ENCODE measurements at places on chromosomes 3 and 15.

GRCh38 chr3:36543276-36543997 is 163.1 kb downstream of the STAC start:
- no peak for DNase-seq

GRCh38 chr15:71080166-71080565 is 35.1 kb upstream of the THSD4 start:
- DNase-seq: no peak

GRCh38 chr15:79592126-79592525 is 160.0 kb downstream of the MINAR1 start:
- no peak for DNase-seq

DNA sequence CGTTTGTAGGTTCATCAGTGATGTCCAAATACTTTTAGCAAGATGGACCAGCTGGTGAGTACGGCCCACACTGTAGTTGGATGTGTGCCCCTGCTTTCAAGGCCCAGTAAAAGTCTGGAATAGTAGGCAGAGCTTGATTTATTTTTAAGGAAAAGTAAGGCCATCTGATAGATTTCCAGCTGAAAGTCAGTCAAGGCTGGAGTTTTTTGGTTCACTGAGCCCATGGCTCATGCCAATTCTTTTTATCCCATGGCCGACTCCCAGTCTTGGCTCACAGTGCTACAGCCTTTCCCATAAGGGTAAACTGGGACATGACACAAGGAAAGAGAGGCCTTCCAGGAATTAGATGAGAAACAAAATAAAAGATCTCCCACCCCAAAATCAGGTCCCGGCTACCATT is 13.5 kb downstream of the CCDC80 start:
- DNase-seq: no peak

DNA sequence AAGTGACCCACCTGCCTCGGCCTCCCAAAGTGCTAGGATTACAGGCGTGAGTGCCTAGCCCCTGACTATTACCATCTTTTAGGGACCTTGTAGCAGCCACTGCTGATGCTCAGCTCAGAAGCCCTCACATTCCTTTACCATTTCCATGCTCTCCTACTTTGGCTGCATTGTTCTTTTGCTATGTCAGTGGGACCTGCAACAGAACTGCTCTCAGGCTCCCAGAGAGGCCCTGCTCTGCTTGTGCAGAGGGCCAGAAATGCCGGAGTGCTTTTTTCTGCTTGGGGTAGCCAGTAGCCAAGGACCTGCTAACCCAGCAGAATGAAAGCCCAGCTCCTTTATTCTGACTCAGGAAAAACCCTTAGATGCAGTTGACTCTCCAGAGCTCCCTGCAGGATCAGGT is 18.3 kb upstream of the PROK2 start:
- no peak for DNase-seq

DNA sequence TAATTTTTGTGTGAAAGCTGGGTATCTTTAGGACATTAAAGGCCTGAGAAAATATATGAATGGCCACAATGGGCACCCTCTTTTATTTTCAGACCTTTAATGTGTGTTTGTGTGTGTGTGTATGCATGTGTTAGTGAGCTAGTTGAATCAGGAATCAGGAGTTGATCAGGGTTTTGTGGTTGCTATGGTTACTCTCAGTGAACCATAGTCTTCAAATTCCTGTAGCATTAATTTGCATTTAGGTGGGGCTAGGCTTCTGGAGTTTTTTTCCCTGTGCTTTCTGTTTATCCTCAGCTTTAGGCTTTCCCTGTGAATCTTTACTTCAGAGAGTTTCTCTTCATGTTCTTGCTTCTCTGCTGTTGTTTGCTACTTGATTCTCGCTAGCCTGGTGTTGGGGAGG is 122.0 kb upstream of the ONECUT1 start:
- no peak for DNase-seq

GRCh38 chr3:114374433-114374990 is 80.7 kb downstream of the TIGIT start:
- no peak for DNase-seq

DNA sequence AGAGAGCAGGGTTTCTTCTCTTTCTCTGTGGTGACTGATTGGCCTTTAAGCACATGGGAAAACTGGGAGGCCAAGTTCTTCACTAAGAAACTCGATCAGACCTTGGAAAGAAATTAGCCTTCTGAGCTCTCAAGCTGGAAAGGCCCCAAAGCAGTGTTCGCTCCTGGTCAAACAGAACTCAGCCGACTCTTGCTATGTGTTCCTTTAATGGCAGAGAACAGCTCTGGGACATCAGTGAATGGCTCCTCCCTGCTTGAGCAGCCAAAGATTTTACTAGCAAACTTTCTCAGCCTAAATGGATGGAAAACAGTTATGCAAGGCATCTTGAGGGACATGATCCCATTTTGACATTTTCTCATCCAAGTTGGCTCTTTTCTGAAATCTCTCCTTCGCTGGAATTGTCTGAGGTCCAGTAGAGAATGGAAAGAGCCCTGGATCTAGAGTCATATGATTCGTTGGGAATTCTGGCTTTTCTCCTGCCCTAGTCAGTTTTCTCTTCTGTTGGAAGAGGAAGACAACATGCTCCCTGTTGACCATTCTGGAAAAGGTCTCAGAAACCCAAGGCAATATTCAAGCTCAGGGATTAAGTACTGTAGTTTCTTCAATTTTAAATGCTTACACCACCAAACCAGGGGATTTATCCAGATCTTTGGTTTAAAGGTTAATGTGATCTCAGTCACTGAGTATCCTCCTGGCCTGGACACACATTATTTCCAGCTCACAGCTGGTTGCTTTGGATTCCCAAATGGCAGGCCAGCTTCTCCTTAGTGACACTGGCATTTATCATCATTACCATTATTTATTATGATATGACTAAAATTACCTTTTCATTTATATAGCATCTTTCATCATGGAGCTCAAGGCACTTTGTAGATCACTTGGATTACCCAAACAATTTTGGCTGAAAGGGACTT is 319.6 kb downstream of the AGBL1 start:
- no peak for DNase-seq

DNA sequence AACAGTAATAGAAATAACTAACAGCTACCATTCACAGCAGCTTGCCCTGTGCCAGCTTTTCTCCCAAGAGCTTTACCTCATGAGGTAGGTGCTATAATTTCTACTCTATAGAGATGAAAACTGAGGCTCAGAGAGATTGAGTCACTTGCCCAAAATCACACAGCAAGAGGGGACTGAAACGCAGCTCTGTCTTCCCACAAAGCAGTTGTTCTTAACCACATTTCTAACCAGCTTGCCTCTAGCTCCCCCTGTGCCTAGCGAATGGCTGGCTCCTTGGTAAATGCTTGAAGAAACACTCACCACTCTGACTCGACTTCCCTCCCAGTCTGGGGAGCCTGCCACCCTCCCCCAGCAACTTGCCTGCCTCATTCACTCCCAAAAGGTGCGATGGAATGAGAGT is 15.6 kb upstream of the TMEM40 start:
- DNase-seq: no peak

DNA sequence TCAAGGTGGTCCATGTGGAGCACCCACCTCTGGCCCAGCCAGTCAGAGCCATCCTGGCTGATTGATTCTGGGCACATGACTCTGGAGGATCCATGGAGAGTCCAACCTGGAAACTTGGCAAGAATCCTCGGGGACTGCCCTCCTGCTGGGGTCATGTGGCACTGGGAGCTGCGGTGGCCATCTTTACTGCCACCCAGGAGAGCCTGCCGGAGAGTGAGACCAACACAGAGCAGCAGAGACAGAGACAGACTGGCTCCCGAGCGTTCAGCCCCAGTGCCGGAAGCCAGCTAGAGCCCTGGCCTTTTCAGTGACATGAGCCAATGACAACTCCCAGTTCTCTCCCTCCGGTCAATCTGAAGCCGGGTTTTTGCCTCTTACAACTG is 11.5 kb upstream of the GATA2 start:
- DNase-seq: no peak

DNA sequence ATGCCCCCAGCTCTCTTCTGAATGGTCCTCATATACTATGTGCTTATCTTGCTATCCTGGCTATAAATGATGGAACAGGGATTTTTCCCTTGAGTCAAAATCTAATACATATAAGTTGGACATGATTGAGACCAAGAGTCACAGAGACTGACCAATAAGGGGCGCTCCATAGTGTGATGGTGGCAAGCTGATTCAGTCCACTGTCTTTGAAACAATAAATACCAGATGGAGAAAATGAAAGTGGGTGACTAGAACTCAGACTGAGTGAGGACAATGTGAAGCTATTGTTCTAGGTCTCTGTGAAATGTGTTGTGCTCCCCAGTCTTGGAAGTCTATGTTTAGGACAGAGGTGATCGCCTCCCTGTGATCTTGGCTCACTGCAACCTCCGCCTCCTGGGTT is 10.6 kb upstream of the FSTL1 start:
- no peak for DNase-seq

DNA sequence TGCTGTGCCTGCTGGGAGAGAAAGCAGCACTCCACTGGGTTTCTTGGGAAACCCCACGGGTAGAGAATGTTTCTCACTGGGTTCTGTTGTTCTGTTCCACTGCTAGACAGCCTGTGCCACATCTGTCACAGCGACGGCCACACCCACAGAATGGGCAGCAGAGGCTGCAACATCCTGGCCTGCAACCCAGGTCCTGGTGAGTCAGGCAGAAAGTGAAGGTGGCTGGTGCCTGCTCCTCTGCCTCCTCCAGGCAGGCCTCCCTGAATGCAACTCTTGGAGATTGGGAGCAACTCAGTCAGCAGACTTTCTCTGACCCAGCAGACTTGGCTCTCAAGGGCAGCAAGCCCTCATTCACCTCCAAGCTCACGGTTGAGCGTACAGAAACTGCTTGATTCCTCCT is 13.0 kb downstream of the C3orf18 start:
- no peak for DNase-seq

GRCh38 chr15:85768595-85769168 is 26.0 kb downstream of the KLHL25 start:
- no peak for DNase-seq

GRCh38 chr3:134559591-134559990 is 73.7 kb downstream of the CEP63 start:
- DNase-seq: no peak

GRCh38 chr3:25662736-25663320 is 1.9 kb downstream of the TOP2B start:
- DNase-seq: no peak

DNA sequence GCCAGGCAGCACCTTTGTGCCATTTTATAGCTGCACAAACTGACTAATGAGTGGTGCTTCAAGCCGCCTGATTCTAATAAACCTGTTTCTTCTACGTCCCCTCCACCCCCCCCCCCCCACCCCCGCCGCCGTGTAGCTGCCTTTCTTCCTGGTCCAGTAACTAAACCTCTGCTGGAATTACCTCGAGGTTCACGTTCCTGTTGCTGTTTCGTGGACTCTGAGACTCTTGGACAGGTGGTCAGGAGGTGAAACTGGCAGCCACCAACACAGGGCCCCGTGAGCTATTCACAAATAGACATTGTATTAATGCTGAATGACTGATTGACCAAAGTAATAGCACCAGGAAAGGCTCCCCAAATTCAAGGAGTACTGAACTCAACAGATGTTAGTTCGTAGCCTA is 73.9 kb downstream of the TRIM69 start:
- no peak for DNase-seq

DNA sequence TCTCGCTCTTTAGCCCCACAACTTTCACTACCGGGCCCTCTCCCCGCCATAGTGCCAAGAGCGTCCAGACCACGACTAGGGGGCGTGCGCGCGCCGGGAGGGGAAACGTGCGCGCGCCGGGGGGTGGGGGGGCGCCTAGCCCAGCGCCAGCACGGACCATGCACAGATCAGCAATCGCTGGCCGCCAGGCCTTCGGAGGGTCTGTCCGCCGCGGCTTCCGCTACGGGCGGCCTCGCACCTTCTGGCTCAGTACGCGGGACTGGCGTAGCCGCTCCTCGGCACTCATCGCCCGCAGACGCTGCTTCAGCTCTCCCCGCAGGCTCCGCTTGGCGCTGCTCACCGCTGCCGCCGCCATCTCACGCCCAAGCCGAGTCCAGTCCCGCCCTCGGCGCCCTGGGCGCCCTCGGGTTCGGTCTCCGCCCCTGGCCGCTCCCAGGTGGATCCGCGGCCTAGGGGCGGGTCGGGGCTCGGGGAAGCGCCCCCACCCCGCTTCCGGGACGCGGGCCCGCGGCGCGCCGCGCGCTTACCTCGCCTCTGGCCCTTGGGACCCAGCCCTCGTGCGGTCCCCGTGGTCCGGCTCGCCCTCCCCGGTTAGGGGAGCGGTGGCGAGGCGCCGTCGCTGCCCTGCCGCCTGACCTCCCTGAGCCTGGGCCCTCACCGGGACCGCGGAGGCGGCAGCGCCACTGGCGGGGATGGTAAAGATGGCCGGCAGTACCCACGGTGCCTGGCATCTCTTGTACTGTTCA is at the start of gene MTHFS:
MTHFS (minus strand) TSS at position 381 of the 746 bp plus-strand sequence; CDS start at position 355, 26 bp downstream.
- peak; percentile 36 for DNase-seq

- DNase-seq: peak; percentile 22
Measured at GRCh38 chr15:62782071-62782841, 260.3 kb upstream of the TPM1 start.

GRCh38 chr3:5731100-5731499 is 543.6 kb downstream of the EDEM1 start:
- DNase-seq: no peak

GRCh38 chr15:68818769-68819494 is 1.8 kb downstream of the ANP32A start:
- no peak for DNase-seq
